H4 (cell line): ENCODE measurements at places on chromosomes 6 and 20.

DNA sequence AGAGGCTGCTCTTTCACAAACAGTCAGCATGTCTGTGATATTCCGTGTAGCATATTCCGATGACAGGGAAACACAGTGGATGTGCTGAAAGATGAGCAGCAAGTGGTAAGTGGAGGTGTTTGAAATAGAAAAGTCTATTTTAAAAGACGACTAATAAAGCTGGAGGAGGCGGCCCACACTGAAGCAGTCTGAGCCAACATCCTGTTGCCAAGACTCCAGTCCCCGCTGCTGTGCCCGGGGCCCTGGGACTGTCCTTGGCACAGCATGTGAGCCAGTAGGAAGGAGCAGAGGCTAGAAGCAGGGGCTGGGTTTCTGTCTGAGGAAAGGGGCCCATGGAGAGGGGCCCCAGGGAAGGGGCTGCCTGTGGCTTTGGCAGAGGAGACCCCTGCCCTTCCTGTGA lies 351.5 kb upstream of the CHD6 start:
- no peak for DNase-seq

DNA sequence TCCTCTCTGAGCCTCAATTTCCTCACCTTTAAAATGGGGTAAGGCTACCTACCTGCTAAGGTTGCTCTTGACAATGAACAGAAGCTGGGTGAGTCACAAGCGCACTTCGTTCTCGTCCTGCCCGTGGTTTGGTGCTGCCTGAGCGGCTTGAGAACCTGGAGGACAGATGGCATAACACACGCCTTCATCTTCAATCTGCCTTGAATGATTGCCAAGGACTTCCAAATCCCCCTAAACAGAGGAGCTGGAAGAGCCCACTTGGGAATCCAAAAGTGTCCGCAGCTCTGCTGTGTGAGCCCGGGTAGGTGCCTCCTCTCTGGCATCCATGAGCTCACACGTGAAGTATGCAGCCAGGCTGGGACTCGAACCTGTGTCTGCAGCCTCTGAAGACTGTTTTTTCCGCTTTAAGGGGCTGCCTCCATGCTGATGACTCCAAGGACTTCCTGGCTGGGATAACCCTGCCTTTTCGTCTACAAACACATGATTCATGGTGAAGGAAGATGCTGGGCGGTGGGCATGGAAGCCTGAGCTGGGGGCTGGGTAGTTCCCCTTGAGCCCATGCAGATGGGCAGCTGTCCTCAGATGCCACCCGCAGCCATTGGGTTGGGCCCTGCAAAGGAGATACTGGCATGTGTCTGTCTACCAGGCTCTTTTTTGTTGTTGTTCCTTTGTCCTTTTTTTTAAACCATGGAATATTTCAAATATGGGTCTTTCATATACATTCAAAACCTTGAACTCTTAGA lies 25.3 kb upstream of the CSNK2A1 start:
- DNase-seq, result no peak

GRCh38 chr6:131136021-131136786 lies 937 bp downstream of the AKAP7 start:
- DNase-seq, result peak; percentile 5

- no peak for DNase-seq
Observed at GRCh38 chr6:161360520-161360919, 86.7 kb upstream of the AGPAT4 start.

DNA sequence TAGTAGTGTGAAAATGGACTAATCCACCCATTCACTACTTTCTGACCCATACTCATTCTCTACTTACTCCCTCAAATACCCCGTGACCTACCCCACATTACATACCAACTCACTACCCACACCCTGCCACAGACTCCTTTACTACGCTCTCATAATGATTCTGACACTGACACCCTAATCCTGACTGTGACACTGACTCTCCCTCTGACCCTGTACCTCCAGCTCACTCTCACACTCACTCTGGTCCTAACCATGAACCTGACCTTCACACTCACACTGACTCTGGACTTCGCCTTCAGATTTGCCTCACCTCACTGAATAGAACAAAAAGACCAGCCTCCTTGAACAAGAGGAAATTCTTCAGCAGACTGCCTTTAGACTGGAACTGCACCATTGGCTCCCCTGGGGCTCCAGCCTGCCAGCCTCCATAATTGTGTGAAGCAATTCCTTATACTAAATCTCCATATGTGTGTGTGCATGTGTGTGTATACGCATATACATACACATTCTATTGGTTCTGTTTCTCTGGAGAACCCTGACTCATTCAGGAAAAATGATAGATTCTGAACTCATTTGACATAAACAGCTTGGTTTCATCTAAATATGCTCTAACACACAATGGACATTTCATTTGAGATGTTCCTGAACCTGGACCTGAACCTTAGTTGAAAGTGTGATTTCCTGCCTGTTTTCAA lies 10.5 kb upstream of the ZNF343 start:
- no peak for DNase-seq

DNA sequence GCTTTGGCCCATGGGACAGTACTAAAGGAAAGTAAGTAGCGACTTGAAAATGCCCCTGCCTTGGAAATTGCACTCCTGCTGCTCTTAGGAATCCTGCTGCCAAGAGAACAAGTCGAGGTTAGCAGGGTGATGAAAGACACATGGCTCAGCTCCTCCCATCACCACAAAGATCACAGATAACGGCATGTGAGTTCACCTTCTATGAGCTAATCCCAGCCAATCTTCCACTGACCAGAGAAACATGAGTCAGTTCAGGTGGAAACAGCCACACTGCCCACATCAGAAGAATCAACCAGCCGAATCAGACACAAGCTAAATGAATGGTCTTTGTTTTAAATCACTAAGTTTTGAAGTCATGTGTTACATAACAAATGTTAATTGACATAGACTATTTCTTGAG lies 106.3 kb downstream of the PRKN start:
- peak; percentile 29 for DNase-seq

- DNase-seq, result no peak
Observed at GRCh38 chr6:17091122-17091521, 10.7 kb upstream of the STMND1 start.

GRCh38 chr20:5731753-5732366 lies 18.3 kb upstream of the SHLD1 start:
- DNase-seq, result no peak

GRCh38 chr6:14083751-14084150 lies 33.8 kb upstream of the CD83 start:
- DNase-seq, result no peak

GRCh38 chr20:13717631-13718044 lies 67.1 kb downstream of the ESF1 start:
- DNase-seq, result no peak

DNA sequence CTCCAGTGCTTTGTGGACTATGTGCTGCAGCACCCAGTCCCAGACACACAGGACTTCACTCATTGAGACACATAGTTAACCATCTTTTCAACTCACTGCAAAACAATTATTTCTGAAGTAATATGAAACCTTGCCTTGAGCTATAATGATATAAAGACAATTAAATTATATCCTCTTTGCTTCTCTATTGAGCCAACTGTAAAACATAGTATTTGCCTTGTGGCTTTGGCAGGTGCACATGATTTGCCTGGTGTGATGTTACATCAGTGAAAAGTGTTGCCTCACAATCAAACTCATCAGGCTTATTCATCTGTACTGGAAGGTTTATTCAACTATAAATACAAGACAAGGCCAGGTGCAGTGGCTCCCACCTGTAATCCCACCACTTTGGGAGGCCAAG lies 80.6 kb downstream of the NCOA7 start:
- DNase-seq, result no peak

GRCh38 chr6:91149246-91149955 lies 562.5 kb upstream of the MAP3K7 start:
- DNase-seq, result no peak

DNA sequence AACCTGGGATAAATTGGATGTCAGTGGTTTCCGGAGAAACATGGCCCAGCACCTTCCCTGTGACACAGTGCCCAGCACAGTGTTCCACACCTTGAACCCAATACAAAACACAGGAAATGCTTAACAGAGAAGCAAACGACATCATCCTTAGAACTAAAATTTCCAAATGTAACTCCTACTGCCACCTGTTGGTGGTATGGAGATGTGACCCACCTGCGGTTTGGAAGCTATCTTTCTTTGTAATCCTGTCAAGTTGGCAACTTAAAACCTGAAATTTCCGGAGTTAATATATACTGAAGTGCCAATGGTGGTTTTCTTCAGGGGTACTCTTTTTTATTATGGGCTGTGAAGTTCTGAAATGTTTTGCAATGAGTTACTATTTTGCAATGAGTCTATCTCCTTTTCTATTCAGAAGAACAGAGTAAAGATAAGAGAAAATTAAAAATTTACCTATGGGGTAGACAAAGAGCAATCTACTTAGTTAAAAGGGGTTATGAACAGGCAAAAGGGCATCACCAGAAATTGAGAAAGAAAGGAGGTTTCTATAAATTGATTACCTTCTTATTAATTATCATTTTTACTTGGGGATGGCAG lies 658.8 kb downstream of the PTPRT start:
- no peak for DNase-seq

GRCh38 chr6:24227556-24227955 lies 101.5 kb downstream of the NRSN1 start:
- no peak for DNase-seq

- DNase-seq, result no peak
Observed at GRCh38 chr6:119129968-119130484, 51.6 kb upstream of the FAM184A start.

DNA sequence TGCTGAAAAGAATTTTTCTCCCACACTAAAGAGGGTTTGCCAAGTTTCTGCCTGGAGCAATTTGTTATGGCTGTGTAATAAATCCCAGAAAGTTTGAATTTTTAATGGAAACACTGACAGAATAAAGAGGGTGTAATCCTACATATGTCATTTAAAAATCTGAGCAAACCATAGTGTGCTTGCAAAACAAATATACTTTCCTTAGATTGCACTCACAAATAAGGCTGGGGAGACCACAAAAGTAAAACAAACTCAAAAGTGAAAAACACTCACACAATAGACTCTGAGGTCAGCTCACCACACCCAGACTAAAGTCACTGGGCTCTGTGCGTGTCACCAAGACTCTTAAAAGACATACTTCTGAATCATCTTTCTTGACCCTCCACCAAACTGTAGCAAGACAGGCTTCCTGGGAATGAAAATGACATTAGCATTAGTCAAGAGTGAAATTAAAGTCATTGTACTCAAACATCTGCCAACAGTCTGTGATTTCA lies 4.8 kb upstream of the ATXN1 start:
- DNase-seq, result peak; percentile 98

DNA sequence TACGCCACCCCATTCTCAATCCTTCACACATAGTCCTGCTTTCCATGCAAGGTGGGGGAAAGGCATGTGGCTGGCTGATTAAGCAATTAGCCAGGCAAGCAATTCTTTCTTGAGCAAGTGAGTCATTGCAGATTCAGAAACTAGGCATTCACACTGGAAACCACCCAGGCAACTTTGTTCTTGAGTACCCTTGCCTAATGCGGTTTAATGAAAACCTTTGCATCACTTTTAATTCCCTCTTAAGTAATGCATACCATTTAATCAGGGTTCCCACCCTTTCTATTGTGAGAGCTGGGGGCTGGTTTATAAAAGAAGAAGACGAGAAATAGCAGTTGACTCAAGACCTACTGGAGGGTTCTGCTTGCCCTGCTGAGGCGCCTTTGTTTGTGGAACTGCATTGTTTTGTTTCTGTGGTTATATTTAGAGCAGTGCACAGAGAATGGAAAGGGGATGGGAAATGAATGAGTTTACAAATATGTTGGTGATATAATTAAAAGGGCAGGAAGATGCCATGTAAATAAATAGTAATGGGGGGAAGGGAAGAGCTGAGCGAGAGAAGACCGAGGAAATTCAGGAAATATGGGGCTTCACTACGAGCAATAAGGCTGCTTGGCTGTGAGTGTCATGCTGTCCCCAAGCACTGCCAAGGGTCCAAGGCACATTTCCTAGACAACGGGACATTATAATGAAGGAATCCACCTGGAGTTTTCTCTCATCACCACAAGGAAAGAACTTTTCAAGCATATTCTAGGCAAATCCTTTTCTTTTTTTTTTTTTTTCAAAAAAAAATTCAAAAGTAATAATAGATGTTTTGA lies 48.8 kb upstream of the TSHZ2 start:
- peak; percentile 84 for DNase-seq

DNA sequence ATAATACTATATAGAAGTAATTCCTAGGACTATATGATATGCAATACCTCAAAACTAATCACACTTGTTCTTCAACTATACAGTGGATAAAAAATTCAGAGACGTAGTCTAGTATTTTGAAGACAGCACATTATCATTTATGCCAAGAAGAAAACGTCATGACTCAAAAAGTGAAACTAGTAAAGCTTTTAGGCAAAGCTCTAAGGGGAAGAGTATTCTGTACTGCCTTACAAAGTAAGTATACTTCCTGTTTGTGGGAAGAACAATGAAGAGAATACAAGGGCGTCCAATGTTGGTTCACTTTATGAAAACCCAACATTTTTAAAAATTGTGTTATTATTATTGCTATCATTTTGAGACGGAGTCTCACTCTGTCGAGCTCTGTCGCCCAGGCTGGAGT lies 27.9 kb downstream of the LOC128125822 start:
- no peak for DNase-seq

- DNase-seq, result no peak
Observed at GRCh38 chr6:9066726-9067125, 631.4 kb upstream of the SLC35B3 start.

GRCh38 chr6:134005800-134006199 lies 46.6 kb downstream of the SLC2A12 start:
- DNase-seq, result no peak

DNA sequence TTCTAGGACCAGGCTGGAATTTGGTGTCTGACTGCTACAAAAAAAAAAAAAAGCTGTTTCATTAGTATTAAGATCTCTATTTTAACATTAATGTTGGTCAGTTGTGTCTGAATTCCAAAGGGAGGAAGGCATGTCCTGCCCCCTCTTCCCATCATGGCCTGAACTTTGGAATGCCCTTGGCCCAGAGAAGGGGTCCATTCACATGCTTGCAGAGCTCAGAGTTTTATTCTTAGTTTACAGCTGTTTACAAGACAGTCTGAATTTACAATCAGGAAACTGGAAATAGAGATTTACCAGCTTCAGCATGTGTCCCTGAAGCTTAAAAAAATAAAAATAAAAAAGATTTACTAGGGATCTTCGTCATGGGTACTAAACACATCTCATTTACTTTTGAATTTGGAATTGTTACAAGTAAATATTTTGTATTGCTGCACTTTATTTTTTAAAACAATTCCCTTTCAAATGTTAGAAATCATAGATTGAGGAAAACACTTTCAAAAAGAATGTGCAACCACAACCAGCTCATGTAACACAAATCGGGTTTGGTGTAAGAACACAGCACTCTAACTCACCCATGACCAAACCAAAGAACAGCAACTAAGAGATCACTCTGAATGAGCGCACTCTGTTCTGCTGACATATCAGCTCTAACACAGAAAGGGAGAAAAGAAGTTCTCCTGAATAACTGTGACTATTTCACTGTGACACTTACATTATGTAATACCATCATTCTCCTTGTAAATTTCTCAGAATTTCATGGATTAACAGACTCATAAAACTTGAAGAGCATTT lies 6.6 kb upstream of the SERPINB6 start:
- no peak for DNase-seq

GRCh38 chr6:134394905-134395304 lies 77.0 kb upstream of the SGK1 start:
- no peak for DNase-seq
